ENCODE measurements at places on chromosomes 16 and 17.
A peak's percentile ranks its signal among the peaks of the same experiment; 100 is the strongest.

- no peak for DNase-seq
Observed at GRCh38 chr17:40499551-40500189, 1.8 kb downstream of the TNS4 start.

DNA sequence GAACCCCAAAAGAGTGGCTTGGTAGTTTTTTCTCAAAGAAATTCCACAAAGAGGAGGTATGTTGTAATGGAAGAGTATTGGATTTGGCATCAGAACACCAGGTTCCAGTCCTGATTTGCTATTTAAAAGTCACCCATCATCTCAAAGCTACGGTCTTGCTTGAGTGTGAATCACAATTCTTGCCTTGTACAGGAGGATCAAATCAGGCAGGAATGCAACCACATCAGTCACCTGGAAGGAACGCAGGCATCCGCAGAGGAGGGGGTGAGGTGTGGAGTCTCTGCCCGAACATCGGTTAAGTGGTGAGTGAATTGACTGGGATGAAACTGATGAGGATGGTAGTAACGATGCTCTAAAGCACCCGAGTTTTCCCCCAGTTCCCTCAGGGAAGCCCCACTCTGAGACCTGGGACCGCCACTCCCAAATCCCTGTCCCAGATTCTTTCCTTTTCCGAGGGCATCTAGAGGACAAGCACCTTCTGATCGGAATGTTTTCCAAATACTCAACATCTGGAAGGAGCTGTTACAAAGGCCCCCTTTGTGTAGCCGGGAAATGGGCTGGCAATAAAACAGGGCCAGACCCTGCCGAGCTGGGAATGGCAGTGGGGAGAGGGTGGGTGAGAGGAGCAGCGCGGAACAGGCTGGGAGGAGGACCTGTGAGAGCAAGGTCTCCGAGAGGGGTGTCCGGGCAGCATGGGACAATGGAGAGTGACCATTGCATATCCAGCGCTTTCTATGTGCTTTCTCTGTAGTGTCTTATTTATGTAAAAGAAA lies 469.6 kb downstream of the SLC39A11 start:
- DNase-seq = no peak

DNA sequence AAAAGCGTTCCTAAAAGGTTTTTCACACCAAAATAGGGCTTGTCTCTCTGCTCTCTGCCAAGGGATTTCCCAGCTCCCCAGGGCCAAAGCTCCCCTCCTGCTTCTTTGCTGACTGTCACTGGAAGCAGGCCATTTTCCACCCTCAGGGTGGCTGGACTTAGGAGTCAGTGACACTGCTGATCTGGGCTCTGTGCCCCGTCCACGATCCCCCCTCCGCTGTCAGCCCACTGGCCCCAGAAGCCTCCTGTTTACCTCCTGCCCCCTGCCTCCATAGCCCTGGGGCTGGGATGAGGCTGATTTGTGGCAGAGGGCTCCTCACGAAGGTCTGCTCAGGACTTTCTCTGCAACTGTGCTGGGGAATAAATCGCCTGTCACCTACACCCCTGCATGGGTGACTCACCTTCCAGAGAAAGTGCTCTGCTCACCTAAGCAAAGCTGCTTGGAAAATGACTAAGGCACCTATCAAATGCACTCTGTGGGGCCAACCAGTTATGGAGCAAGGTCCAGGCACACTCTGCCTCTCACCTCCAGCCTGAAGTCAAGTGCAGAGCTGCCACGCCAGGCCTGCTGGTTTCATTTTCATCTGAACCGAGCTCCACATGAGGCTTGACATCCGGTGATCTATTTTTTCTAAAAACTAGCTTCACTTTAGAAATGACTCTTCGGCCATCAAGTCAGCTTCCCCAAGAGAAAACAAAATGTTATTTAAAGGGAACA lies 4.9 kb downstream of the MAP3K14 start:
- peak; percentile 83 for DNase-seq

- no peak for DNase-seq
Observed at GRCh38 chr17:2983255-2983654, 80.2 kb downstream of the OR1D5 start.

DNA sequence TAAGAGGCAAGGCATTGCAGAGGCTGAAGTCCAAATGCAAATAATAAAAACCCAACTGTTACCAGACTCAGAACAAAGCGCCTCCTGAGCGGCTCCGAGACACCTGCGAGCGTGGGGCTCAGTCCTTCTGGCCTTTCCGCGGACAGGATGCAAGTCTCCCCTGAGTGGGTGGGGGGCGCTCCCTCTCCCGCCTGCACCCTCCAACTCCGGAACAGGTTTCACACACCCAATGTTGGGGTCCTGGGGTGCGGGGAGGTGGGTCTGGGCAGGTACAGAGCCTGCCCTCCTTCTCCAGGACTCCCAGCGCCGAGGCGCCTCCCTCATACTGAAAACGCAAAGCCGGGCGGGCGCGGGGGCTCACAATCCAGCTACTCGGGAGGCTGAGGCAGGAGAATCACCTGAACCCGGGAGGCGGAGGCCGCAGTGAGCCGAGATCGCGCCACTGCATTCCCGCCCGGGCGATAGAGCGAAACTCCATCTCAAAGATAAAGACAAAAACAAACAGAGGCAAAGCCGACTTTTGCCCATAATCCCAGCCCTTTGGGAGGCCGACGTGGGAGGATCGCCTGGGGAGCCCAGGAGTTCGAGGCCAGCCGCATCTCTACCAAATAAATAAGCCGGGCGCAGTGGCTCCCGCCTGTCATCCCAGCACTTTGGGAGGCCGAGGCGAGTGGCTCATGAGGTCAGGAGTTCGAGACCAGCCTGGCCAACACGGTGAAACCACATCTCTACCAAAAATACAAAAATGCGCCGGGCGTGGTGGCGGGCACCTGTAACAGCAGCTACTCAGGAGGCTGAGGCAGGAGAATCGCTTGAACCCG lies 893 bp downstream of the GINS2 start:
- no peak for DNase-seq

GRCh38 chr17:14760212-14760611 lies 459.3 kb downstream of the HS3ST3B1 start:
- no peak for DNase-seq

DNA sequence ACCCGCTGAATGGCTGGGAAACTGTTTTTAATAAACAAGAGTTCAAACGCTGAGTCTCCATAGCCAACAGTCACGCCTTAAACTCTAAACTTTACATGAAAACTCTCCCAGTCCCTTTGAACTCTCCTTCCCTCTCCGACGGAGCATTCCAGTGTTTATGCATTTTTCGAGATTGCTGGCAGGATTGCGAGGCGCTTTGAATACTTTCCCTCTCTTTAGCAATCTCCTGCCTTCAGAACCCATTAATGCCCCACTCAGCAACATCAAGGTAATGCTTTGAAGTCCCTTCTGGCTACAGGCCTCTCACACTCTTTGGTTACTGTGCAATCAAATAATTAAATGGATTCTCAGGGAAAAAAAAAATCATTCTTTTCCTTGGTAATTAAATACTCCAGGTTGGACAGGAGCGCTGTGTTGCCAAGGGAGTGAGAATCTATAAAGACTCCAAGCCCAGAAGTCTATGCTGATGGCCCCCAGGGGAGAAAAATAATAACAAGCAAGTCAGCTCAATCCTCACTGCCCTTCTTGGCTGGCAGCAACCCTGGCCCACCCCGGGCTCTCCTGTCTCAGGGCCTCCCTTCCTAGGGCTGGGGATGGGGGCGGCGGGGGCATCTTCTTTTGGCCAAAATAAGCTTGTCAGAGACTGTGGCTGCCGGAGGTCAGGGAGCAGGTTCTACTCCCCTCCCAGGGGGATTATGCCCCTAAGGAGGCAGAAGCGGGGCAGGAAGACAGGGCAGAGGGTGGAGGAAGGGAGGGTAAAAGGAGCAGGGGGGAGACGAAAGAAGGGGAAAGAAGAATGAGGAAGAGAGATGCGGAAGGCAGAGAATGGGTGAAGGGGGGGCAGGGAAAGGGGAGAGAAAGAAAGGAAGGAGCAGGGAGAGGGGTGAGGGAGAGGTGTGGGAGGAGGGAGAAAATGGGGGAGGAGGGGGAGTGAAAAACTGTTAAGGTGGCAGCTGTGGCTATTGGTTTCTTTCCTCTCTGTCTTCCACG lies 45.2 kb downstream of the AXIN2 start:
- DNase-seq = no peak

DNA sequence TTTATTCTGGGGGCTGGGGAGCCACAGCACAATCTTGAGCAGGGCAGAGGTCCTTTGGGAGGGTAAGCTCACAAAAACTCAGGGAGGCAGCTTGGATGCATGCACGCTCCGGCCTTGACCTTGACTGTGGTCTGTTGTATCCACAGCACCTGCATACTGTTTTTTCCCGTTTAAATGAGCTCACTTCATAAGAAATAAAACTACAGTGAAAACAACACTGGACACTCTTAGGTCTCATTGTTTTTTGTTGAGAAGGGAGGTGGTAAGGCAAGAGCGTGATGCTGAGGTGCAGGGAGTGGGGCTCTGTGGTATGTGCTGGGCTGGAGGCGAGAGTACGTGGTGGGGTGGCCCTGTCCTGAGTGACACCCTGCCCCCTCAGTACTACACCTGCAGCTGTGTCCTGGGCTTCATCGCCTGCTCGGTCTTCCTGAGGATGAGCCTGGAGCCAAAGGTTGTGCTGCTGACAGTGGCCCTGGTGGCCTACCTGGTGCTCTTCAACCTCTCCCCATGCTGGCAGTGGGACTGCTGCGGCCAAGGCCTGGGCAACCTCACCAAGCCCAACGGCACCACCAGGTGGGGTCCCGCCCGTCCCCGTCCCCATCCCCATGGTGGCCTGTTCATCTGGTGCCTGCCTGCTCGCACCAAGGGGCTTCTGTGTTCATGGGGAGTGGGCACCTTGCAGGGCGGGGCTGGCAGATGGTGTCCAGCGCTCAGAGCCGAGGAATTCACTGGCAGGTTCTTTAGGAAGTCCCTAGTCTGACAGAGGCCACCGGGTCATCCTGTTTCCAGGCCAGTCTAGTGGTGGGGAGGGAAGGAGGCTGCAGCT lies 44.2 kb downstream of the ADCY7 start:
- no peak for DNase-seq

DNA sequence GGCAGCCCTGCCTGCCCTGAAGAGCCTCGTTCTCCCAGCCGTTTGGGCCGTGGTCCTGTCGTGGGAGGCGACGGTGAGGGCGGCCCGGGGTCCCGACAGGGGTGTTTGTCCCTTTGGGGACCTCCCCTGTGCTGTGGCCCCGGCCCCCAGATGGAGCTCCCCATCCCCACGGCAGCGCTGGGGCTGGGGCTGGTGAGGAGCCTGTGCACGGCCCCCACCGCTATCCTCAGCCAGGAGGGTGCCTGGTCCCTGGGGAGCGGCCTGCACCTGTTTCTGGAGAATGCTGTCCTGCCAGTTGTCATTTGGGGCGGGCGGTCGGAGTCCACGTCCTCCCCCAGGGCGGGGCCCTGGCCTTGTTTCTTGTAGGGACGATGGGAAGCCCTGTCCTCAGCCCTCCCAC lies 6.6 kb downstream of the CAPN15 start:
- no peak for DNase-seq

DNA sequence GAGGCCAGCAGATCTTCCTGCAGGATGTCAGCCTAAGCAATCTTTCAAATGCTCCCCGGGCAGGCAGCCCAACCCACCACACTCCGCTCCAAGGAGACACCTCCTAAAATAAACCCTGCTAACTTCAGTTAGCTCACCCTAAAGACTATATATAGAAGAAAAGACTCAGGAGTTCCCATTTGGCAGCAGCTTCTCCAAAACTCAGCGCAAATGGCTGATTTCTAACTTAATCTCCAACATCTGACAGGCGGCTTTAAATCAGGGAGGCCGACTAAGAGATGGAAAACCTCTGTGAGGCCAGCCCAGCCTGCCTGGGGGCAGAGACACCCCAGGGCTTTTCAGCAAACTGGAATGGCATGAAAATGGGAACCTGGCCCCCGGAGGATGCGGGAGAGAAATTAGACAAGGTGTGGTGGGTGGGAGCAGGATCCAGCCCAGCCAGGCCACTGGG lies 91.6 kb downstream of the XYLT1 start:
- no peak for DNase-seq

- DNase-seq = no peak
Observed at GRCh38 chr17:34207572-34207971, 47.5 kb upstream of the CCL2 start.

DNA sequence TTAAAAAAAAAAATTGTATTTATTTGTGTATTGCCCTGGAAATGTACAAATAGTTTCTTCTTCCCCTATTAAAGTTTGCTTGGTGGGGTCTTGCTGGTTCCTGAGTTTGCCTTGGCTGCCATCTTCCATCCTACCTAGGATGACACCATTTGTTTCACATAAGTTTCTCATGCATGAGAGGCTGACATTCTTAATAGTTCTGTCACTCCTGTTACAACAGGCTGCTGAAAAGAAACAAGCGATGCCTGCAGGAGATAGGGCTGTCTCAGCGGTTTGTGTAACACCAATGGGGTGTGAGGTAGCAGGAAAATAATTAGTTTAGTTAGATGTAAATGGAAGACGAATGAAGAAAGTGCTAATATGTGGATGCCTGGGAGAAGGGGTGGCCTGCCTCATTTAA lies 1000.9 kb upstream of the RBFOX1 start:
- DNase-seq = no peak

DNA sequence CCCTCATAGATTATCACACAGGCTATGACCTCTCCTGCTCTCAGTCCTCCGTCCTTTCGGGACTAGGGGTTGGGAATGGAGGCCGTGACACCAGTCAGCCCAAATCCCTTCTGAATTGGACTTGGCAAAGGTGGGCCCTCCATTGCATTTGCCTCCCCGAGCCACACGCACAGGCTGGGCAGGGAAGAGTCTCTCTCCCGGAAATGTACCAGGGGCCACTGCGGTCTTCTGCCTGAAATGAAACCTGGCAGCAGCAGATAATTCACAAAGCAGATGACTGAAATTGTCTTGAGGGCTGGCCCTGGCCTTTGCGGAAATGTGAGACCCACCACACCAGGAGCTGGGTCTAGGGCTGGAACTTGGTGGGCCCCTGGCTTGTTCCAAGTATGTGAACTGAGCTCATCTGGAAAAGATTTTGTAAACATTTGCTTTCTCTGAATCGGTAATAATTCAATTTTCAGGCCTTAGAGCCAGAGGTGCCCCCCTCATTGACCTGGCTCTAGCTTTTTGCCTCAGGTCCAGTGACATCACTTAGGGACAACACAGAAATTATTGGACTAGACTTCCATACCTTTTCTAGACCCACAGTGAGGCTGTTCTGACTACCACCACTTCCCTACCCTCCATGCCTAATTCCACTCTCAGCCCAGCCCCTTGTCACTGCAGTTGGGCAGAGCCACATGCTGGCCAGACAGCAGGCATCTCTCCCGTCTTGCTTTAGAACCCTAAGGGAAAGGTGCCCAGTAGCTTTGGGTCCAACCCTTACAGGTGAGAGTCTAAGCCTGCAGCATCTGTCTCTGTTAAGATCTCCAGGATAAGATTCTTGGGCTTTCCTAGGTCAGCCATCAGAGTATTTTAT lies 75.2 kb downstream of the CCDC182 start:
- DNase-seq = no peak

- DNase-seq = no peak
Observed at GRCh38 chr17:45704251-45704650, 79.9 kb upstream of the CRHR1 start.

- DNase-seq = no peak
Observed at GRCh38 chr16:87017371-87018012, 299.7 kb downstream of the C16orf95 start.

GRCh38 chr17:16351831-16352230 lies 1.4 kb downstream of the CENPV start:
- no peak for DNase-seq

DNA sequence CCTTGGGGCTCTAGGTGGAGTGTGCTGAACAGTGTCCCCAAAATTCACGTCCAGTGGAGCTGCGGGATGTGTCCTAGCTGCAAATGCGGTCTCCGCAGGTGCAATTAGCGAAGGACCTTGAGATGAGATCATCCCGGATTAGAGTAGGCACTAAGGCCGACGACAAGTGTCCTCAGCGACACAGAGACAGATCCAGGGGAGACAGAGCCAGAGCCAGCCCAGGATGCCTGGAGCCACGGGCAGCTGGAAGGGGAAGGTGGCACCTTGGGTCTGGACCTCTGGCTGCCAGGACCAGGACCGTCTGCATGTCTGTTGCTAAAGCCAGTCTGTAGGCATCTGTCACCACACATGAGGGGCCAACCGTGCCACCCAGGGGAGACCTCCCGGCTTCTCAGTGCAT lies 24.5 kb downstream of the SLC7A5 start:
- DNase-seq = no peak

Data from NAMALWA (cell line).